ENCODE measurements at places on chromosomes 16 and 17. TPM values are rescaled to one million over a fixed set of nuclear protein-coding genes. Genes with fewer than 3 reads are reported as not detected.

Gene SYCE1L
- not detected for total RNA-seq

Gene KRTAP2-1
- not detected for total RNA-seq

- no peaks in the 10 kb centered on the region for H3K27me3 ChIP-seq
- H3K4me3 ChIP-seq: no peak overlapping the region
- H3K4me1 ChIP-seq: peaks cover 9% of the 10 kb centered on the region
- H3K27ac ChIP-seq: no peak overlapping the region
- DNase-seq: peak; percentile 49
- H3K36me3 ChIP-seq: no peaks in the 10 kb centered on the region
Measured at GRCh38 chr17:80779961-80780380, 211.7 kb upstream of the CHMP6 start.

- no peaks in the 10 kb centered on the region for H3K4me1 ChIP-seq
- DNase-seq: peak; percentile 68
- H3K27ac ChIP-seq: no peak overlapping the region
Measured at GRCh38 chr17:76032073-76032779, 5.1 kb upstream of the EVPL start.

DNA sequence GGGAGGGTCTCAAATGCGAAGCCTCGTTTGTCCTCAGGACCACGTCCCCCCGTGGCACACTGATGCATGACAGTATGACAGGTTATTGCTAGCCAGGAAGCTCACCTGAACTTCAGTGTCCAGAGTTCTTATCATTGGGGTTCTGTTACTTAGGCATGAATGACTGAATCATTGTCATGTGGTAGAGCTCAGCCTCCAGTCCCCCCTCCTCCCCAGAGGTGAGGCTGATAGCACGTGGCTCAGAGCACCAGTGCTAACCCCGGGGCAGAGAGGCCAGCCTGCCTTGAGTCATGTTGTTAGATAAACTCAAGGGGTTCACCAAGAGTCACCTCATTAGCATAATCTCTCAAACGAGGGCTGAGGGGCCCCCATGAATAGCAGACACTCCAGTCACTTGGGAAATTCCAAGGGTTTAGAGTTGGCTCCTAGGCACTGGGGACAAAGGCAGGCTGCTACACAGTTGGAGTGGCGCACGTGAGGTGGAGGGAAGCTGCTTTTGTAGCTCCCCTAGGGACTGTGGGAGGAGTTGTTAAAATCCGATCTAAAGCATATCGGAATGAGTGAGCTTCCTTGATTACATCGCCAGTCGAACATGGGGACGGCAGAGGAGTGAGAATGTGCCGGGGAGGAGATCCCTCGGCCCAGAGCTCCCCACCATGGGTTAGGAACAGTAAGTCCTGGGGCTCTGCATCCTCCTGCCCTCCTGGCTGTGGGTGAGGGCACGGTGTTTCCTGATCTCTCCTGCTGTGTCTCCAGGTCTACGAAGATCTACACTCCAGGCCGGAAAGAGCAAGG, 18.2 kb downstream of the DHX38 start:
- H3K27ac ChIP-seq: no peak overlapping the region
- H3K4me3 ChIP-seq: no peak overlapping the region
- H3K27me3 ChIP-seq: no peaks in the 10 kb centered on the region
- peak; percentile 43 for DNase-seq
- no peaks in the 10 kb centered on the region for H3K4me1 ChIP-seq

DNA sequence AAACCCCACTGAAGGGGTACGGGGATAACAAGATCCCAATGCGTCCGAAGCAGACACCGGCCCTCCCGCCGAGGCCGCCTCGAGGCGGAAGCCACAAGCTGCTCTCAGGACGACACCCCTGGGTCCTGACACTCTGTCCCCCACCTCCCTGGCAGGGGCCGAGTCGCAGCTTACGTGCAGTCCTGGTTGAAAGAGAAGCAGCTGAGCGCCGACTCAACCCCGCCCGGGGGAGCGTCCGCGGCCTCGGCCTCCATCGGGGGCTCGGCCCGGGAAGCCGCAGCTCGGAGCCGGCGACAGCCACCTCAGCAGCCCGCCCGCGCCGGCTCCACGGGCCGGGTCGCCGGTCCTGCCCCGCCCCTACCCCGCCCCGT, at the start of gene WIPI1:
Gene WIPI1, minus strand, starts transcription at position 329 of the 371 bp plus-strand sequence. Its CDS starts 75 bp downstream, at position 254.
- no peak for DNase-seq
- peak within 1 kb of the TSS; percentile 99 for H3K27ac ChIP-seq
- peaks cover 10% of the 10 kb centered on the region for H3K36me3 ChIP-seq

- H3K4me1 ChIP-seq: no peaks in the 10 kb centered on the region
- no peak overlapping the region for H3K4me3 ChIP-seq
Measured at GRCh38 chr17:73506470-73507435, 137.5 kb downstream of the SDK2 start.

Gene TBC1D3E
- total RNA-seq: not detected

DNA sequence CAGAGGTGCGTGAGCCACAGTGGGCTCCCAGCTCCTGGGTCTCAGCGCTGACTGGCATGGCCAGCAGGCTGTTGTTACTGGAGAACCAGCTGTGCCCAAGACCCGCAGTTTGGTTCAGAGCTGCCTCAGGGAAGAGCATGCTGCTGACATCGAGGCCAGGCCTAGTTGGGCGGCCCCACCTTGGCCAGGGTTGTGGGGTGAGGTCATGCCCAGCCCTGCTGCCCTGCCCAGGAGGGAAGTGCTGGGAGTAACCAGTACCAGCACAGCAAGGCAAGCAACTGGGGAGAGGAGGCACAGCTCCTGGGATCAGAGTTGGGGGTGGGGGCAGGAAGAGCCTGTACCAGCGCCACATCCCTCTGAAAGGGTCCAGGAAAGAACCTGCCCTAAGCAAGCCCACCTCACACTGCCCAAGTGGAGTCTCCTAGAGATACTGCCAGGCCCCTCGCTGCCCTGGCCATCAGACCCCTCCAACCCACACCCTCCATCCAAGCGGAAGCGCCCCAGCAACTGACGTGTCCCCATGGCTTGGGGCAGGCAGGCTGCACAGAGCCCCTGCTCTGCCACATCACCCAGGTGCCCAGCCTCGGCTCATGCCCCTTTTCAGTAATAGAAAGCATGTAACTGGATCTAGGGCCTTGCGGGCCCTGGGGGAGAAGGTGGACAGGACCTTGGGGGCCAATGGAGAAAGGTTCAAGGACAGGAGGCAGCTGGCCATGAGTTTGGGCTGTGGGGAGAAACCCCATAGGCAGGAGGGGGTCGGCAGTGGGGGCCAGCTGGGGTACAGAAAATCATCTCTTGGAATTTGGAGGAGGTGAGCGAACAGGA, 990 bp downstream of the DOK4 start:
- peak overlapping the region; percentile 86 for H3K4me3 ChIP-seq
- peaks cover 2% of the 10 kb centered on the region for H3K27me3 ChIP-seq
- H3K36me3 ChIP-seq: no peaks in the 10 kb centered on the region
- H3K4me1 ChIP-seq: peaks cover 17% of the 10 kb centered on the region

Gene MAP2K6
- total RNA-seq: 2.5 TPM

Gene HASPIN
- 1.5 TPM for total RNA-seq

Gene HOXB5
- total RNA-seq: not detected

DNA sequence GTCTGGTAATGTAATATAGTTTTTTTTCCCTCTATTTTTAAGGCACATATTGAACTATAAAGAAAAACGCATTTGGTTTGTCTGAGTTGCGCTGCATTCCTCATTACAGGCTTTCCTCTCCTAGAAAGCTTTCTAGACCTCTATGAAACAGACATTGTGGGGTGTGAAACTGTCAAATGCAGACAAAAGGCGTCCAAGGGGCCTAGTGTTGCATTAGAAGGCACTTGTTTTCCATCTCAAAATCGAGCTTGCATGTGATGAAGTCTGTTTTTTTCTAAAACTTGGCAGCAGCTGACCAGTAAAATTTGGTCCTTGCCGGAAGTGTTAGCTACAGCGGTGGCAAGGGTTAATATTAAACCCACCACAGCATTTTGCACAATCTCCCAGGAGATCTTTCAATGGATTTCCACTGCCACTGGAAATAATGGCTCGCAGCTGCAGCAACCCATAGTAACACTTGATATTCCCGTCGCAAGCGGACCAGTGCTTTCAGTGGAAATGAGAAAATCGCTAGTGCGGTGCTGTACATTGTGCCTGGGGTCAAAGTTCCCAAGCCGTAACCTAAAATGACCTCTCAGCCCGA, 602.6 kb downstream of the KCNJ2 start:
- H3K27ac ChIP-seq: no peak overlapping the region
- H3K36me3 ChIP-seq: no peaks in the 10 kb centered on the region
- no peaks in the 10 kb centered on the region for H3K4me1 ChIP-seq
- DNase-seq: no peak

DNA sequence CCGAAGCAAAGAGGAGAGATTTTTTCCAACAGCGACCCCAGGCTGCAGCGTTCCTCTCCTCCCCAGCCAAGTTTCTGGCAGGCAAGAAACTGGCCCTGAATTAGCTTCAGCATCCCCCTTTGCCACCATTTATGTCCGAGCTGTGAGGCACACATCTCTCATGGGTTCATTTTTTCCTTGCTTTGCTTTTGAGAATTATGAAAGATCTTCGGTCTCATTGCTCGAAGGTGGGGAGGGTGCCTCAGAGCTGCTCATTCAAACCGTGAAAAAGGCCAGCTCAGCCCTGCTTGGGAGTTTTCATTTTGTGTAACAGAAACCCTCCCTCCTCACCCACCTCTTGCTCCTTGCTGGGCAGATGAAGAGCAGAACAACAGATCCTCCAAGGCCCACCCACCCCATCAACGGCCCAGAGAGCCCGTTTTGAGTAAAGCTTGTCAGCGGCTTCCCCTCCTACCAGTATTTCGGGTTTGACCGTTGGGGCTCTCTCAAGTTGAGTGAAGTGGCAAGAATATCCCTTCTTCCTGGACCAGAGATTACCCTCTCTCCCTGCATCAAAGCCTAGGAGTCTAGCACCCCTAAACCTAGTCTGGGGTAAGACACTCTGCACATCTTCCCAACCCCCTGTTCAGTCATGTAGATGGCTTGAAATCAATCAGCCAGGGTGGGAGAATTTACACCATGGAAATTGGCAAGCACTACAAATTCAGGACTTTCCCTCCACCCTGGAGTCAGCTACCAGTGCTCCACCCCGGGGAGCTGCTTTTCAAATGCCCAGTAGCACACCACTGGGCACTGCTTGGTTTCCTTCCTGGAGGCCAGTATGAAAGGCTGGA, 1.8 kb downstream of the CCR7 start:
- no peak overlapping the region for H3K4me3 ChIP-seq
- no peaks in the 10 kb centered on the region for H3K36me3 ChIP-seq
- DNase-seq: no peak
- peaks cover 28% of the 10 kb centered on the region for H3K4me1 ChIP-seq
- peaks cover 3% of the 10 kb centered on the region for H3K27me3 ChIP-seq

GRCh38 chr16:79388396-79388795, 212.1 kb downstream of the MAF start:
- H3K4me1 ChIP-seq: no peaks in the 10 kb centered on the region
- no peaks in the 10 kb centered on the region for H3K27me3 ChIP-seq
- no peak for DNase-seq
- H3K4me3 ChIP-seq: no peak overlapping the region
- H3K27ac ChIP-seq: no peak overlapping the region
- H3K36me3 ChIP-seq: no peaks in the 10 kb centered on the region

DNA sequence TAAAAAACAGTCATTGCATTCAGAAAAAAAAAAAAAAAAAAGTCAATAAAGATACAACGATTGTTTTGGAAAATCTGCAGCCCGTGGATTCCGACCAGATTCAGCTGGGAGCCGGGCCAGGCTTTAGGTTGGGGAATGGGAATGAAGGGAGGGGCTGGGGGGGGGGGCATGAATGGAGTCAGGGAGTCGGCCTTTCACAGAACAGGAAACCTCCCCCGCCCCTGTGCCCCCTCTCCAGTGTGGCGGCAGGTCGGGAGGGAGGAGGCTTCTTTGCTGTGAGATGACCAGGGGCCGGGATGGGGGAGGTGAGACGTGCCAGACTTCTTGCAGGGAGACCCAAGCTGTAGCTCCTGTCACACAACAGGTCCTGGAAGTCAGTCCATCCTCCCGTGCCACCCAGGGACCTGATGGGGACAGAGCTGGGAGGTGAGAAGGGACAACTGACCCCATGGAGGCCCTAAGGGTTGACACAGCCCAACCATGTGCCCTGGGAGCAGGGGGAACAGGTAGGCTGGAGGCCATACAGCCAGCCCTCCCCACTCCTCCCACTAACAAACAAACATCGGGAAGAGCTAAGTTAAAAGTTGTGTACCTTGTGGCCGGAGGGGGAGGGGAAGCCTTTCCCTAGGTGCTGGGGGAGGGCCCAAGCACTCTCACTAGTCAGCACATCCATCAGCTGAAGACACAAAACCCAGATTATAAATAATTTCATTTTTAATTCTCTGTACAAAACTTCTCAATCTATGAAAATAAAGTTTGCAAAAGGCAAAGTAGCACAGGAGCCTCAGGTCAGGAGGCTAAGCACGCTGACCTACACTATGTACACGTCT, 25.2 kb downstream of the SREBF1 start:
- peaks cover 21% of the 10 kb centered on the region for H3K36me3 ChIP-seq
- no peak overlapping the region for H3K27ac ChIP-seq
- no peaks in the 10 kb centered on the region for H3K27me3 ChIP-seq
- DNase-seq: peak; percentile 95

Gene ACSM2A
- not detected for total RNA-seq

Gene ACSF2
- 63.0 TPM for total RNA-seq

DNA sequence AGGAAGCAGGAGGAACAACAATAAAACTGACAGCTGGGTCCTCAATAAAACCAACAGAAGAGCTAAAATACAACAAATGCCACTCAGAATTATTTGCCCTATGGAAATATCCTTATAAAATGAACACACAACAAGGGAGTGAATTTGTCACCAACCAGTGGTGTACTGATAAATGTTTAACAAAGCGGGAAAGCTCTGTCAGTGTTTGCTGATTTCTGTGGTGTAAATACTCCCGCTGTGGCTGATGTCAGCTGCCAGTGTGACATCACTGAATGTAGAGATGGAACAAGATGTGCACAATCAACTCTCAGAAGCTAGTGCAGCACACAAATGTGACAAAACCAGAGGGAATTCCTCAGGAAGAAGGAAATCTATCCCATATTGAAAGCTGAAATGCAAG, 51.9 kb downstream of the CDYL2 start:
- no peaks in the 10 kb centered on the region for H3K36me3 ChIP-seq
- no peaks in the 10 kb centered on the region for H3K27me3 ChIP-seq
- no peak overlapping the region for H3K4me3 ChIP-seq
- H3K27ac ChIP-seq: no peak overlapping the region

DNA sequence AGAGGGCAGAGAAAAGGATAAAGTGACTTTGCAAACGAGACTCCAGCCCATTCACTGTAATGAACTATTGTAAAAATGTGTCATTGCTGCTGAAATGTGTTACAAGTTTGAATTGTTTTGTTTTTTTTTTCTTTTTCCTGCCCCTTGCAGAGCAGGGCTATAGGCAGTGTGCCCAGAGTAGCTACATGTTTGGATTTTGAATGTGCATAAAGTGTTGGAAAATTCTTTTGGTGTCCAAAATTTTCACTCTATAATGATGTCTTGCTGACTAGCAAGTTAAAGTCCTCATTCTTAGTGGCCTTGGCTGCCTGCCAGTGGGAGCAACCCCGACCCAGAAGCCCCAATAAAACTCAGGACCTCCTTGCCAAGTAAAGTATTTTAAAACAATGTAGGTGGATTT, 66.5 kb downstream of the IGF2BP1 start:
- no peak overlapping the region for H3K27ac ChIP-seq
- no peaks in the 10 kb centered on the region for H3K27me3 ChIP-seq
- no peak for DNase-seq
- no peak overlapping the region for H3K4me3 ChIP-seq
